ENCODE measurements at places on chromosomes 2 and 18.

- DNase-seq = no peak
Measured at GRCh38 chr2:20543469-20544152, 96.7 kb downstream of the RHOB start.

- DNase-seq = no peak
Measured at GRCh38 chr2:181396256-181397123, 60.7 kb upstream of the ITGA4 start.

DNA sequence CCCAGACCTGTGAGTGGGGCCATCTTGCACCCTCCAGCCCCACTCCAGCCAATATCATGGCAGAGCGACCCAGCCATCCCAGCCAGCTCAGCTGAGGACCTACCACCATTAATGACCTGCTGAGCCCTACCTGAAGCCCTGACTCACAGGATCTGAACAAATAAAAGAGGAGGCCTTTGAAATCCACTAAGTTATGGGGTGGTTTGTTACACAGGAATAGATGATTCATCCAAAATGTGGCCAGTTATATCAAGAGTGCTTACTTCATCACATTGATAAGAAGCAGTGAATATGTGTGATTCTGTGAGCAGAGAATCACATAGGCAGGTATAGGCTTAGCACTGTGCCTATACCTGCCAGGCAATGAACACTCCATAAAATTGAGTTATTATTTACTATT, 34.7 kb upstream of the FAM124B start:
- no peak for DNase-seq

DNA sequence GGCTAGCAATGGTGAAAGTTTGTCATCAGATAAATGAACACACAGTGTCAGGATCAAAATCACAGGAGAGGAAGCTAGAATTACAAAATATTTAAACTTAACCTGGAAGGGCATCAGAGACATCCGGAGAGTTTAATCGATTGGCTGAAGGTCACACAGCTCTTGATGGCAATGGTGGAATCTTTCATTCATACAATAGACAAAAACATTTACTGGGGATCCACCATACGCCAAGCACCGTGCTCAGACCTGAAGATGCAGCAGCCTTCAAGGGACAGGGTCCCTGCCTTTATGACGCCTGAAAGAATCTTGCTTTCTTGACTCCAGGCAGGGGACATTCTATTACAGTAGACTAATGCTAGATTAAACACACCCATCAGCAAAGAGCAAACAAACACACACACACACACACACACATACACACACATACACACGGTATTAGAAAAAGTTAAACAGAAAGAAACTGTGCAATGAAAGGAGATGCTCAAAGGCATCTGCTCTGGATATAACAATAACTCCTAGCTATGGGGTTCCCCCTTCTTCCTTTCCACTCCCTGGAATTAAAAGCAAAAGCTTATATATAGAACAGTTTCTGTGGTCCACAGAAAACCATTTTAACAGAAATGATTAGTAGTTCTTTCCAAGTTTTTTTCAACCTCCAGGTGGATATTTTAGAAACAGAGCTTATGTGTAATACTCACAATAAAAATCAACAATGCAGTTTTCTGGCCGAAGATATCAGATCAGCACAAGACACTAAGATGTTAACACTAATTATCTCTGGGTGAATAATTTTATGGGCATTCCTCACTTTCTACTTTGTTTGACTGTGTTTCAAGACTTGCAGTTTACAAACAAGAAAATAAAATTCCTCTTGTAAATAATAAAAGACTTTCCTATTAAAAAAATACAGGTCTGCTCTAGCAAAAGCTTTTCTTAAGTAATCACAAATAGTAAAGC, 151.7 kb downstream of the ANKRD44 start:
- no peak for DNase-seq

All from neural crest cell (in vitro differentiated cells).